ENCODE measurements at places on chromosomes 1 and 21.

- DNase-seq: peak; percentile 6
These were observed 25.5 kb downstream of the CAPN9 start for GRCh38 chr1:230772457-230773395.

DNA sequence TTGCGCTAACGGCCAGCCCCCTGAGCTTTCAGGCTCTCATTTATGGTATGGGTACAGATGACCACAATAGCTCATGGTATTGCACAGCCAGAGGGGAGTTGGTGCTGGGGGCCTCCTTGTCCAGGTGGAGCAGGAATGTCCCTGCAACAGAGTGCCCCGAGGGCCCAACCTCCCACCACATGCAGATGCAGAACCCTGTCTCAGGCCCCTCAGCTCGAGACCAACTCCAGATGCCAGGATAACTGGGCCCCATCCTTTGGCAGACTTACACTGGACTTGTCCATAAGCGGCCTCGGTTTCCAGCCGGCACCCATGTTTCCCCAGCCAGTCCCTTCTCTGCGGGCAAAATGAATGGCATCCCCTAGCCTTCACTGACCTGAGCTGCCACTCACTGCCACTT is 67.1 kb downstream of the VWA5B1 start:
- no peak for DNase-seq

GRCh38 chr21:35658242-35658641 is 402.1 kb downstream of the SETD4 start:
- DNase-seq: no peak

- no peak for DNase-seq
These were observed 37.9 kb upstream of the PTPRC start for GRCh38 chr1:198600906-198601305.

- no peak for DNase-seq
These were observed 200.0 kb downstream of the AJAP1 start for GRCh38 chr1:4854367-4854766.

GRCh38 chr1:70211541-70211940 is 6.2 kb upstream of the LRRC40 start:
- DNase-seq: no peak

- no peak for DNase-seq
These were observed 147.2 kb downstream of the CRB1 start for GRCh38 chr1:197415221-197415620.
